Retina (tissue), 1 donor: ENCODE measurements at places on chromosomes 1 and 21.

DNA sequence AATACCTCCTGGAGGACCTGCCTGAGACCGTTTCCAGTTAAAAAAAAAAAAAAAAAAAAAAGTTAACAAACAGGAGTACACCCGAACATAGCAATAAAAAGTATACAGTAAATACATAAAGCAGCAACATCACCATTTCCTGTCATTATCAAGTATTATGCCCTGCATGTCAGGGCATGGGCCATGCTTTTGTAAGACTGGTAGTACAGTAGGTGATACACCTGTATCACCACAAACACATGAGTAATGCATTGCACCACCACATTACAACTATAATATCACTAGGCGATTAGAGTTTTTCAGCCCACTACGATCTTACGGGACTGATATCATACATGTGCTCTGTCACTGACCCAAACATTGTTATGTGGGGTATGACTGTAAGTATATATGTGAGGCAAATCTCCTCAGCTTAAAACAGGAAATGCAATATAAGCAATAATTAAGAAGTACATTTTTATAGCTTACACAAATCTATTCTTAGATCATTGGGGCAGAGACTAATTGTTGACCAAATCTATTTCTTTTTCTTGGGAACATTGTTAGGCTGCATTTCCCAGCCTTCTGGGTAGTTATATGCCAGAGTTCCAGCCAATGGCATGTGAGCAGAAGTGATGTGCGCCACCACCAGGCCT lies 98.1 kb downstream of the PLD5 start:
- no peak for DNase-seq

DNA sequence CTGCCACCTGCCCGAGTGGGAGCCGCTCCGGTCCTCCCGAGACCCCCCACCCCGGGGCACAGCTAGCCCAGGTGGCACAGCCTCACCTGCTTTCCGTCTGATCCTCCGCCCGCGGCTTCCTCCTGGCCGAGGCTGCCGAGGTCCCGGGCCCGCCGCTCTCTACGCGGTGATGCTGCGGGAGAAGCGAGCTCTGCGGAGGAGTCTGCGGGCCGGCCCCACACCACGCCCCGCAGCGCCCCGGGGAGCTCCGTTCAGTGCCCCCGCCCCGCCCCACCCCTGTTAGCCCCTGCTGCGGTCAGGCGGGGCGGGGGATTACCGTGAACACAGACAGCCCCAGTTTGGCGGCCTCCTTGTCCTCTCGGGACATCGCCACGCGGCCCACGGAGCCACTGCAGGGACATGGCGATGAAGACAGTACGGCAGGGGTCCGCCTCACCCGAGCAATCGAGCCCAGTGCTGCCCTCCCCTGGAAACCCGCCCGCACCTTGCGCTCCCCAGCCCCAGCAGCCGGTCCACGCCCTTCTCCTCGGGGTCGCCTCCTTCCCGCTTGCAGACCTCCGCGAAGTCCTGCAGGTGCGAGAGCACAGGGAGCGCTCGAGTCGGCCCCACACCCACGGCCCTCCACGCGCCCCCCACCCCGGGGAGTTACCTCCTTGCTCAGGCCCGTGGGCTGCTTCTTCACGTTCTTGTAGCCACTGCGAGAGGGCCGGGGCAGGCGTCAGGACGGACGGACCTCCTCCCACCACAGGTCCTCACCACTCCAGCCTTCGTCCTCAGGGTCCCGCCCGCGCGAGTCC lies 933 bp downstream of the C1orf35 start:
- DNase-seq, result peak; percentile 63

GRCh38 chr21:43274946-43275310 lies 106.1 kb downstream of the CRYAA start:
- no peak for DNase-seq

- no peak for DNase-seq
Observed at GRCh38 chr1:158049853-158050252, 56.4 kb downstream of the KIRREL1 start.

GRCh38 chr1:223363856-223364684 lies at the start of gene SUSD4:
Gene SUSD4 (minus strand): TSS chr1:223364176. CDS start chr1:223363425, 751 bp downstream.
- DNase-seq, result peak; percentile 88

- peak; percentile 65 for DNase-seq
Observed at GRCh38 chr21:25997788-25998611, 172.6 kb downstream of the APP start.

DNA sequence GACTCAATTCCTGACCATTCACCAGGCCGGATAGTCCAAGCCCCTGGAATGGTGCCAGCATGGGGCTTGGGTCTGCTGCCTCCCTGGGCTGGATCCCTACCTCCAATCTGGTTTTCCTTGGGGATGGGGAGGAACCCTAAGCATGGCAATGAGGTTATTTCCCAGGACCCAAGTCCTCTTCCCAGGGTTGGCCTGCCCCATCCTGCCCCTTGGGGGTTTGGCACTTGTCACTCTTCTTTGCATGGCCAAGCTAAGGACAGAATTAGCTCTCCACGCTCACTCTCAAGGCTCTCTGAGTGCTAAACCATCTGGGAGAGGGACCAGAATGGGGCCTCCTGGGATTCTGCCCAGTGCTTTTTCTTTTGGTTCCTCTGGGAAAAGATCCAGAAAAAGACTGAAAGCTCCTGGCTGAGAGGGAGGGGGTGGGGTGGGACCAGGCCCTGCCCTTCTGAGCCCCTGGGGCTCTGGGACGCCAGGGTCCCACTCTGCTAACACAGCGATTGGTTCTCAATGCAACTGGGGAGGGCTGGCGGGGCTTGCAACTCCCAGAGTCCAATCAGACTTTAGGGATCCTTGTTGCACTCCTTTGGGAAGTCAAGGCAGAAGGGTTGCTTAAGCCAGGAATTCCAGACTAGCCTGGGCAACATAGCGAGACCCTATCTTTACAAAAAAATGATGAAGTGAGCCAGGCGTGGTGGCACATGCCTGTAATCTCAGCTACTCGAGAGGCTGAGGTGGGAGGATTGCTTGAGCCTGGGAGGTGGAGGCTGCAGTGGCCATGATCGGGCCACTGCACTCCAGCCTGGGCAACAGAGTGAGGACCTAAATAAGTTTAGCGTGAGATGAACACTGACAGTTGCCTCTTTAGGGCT lies 52.7 kb downstream of the DHRS3 start:
- DNase-seq, result no peak

DNA sequence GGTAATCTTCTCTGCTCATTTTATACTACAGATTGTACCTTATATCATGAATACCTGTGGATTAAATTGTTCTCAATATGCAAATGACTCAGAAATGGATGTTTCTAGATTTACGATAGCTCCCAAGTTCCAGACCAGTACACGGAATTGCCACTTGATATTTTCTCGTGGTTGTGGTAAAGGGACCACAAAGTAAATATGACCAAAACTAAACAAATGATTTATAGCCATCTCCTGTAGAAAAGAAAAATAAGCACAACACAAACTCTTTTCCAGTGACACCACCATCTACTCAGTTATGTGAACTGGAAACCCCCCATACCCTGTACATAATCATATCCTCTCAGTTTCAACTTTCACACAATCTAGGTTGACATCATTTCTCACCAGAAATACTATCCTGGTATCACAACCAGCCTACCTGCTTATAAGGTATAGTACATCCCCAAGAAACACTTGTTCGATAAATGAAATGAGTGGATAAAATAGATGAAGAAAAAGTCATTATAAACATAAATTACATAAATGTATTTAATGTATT lies 172.3 kb downstream of the ADGRL4 start:
- DNase-seq, result no peak

GRCh38 chr1:50812346-50812745 lies 147.7 kb downstream of the FAF1 start:
- no peak for DNase-seq
